Right renal pelvis (tissue), 4 donors: ENCODE measurements at places on chromosomes 3 and 15. TPM values are rescaled to one million over a fixed set of nuclear protein-coding genes. Genes with fewer than 3 reads are reported as not detected.

EFCC1 gene
- 2.4 TPM for polyA plus RNA-seq

SRP14 gene
- 622 TPM for polyA plus RNA-seq

PRTG gene
- polyA plus RNA-seq = 13.7 TPM

GOLGA6L25 gene
- not detected for polyA plus RNA-seq

SLC9A9 gene
- polyA plus RNA-seq = 6.1 TPM

VIPR1 gene
- 2.1 TPM for polyA plus RNA-seq

SCG3 gene
- polyA plus RNA-seq = not detected

SERINC4 gene
- not detected for polyA plus RNA-seq

LEKR1 gene
- 2.0 TPM for polyA plus RNA-seq

CACNA2D2 gene
- polyA plus RNA-seq = 15.4 TPM

MUC13 gene
- not detected for polyA plus RNA-seq

CTXN2 gene
- polyA plus RNA-seq = not detected

MESP2 gene
- 0.80 TPM for polyA plus RNA-seq

MTFMT gene
- 15.9 TPM for polyA plus RNA-seq

EOMES gene
- polyA plus RNA-seq = 0.24 TPM

IGSF11 gene
- 4.3 TPM for polyA plus RNA-seq

BHLHE40 gene
- polyA plus RNA-seq = 24.8 TPM

RARRES1 gene
- polyA plus RNA-seq = 34.1 TPM

GRK7 gene
- 0.13 TPM for polyA plus RNA-seq

KIF15 gene
- polyA plus RNA-seq = 23.9 TPM

DCLK3 gene
- polyA plus RNA-seq = 0.97 TPM

PLSCR5 gene
- not detected for polyA plus RNA-seq

CDHR4 gene
- polyA plus RNA-seq = not detected

SERPINI2 gene
- 0.91 TPM for polyA plus RNA-seq

C2CD4A gene
- polyA plus RNA-seq = 0.28 TPM

COX17 gene
- 53.2 TPM for polyA plus RNA-seq

ARGFX gene
- not detected for polyA plus RNA-seq

ACKR2 gene
- 2.0 TPM for polyA plus RNA-seq

RAP2B gene
- polyA plus RNA-seq = 7.9 TPM

SYNM gene
- 1.8 TPM for polyA plus RNA-seq

MORC1 gene
- polyA plus RNA-seq = 0.40 TPM

CCDC13 gene
- polyA plus RNA-seq = 2.8 TPM

IL20RB gene
- 0.69 TPM for polyA plus RNA-seq

FBLN2 gene
- polyA plus RNA-seq = 24.6 TPM

NOX5 gene
- 0.53 TPM for polyA plus RNA-seq

PRRT3 gene
- 4.5 TPM for polyA plus RNA-seq

GCNT3 gene
- polyA plus RNA-seq = 0.61 TPM

KNG1 gene
- 146 TPM for polyA plus RNA-seq

SENP5 gene
- polyA plus RNA-seq = 18.2 TPM

CLEC3B gene
- polyA plus RNA-seq = 40.3 TPM

TNIK gene
- 16.1 TPM for polyA plus RNA-seq

ACTC1 gene
- polyA plus RNA-seq = 2.0 TPM

OR5K2 gene
- not detected for polyA plus RNA-seq

RYR3 gene
- polyA plus RNA-seq = 7.2 TPM

ANO10 gene
- polyA plus RNA-seq = 37.5 TPM

MAP1A gene
- 8.3 TPM for polyA plus RNA-seq

MUSTN1 gene
- polyA plus RNA-seq = not detected

GPR160 gene
- polyA plus RNA-seq = 49.7 TPM

LYZL4 gene
- not detected for polyA plus RNA-seq

PLA2G4F gene
- polyA plus RNA-seq = 28.5 TPM

AMT gene
- 40.5 TPM for polyA plus RNA-seq

DAZL gene
- polyA plus RNA-seq = 0.01 TPM

FOXL2NB gene
- polyA plus RNA-seq = not detected

H1-8 gene
- not detected for polyA plus RNA-seq

BFSP2 gene
- polyA plus RNA-seq = 0.33 TPM

PLA2G4E gene
- 0.03 TPM for polyA plus RNA-seq

TOP2B gene
- polyA plus RNA-seq = 351 TPM

FSIP1 gene
- 2.0 TPM for polyA plus RNA-seq

LRTM1 gene
- not detected for polyA plus RNA-seq

FMN1 gene
- 17.2 TPM for polyA plus RNA-seq
